Right lung (tissue), 10 donors: ENCODE measurements at places on chromosomes 13 and 19. TPM values are rescaled to one million over a fixed set of nuclear protein-coding genes. Genes with fewer than 3 reads are reported as not detected.

C19orf67 gene
- 0.19 TPM for polyA plus RNA-seq

CRX gene
- polyA plus RNA-seq = 0.07 TPM

NACC1 gene
- 19.7 TPM for polyA plus RNA-seq

KLK2 gene
- not detected for polyA plus RNA-seq

OLFM2 gene
- 32.2 TPM for polyA plus RNA-seq

ZNF177 gene
- 14.0 TPM for polyA plus RNA-seq

PLA2G4C gene
- 6.0 TPM for polyA plus RNA-seq

FBXO27 gene
- 4.1 TPM for polyA plus RNA-seq

TMPRSS9 gene
- polyA plus RNA-seq = 0.24 TPM

GRWD1 gene
- 17.5 TPM for polyA plus RNA-seq

SLC1A6 gene
- 0.09 TPM for polyA plus RNA-seq

SOX1 gene
- polyA plus RNA-seq = 0.04 TPM

SYCN gene
- not detected for polyA plus RNA-seq

TNFSF13B gene
- 4.8 TPM for polyA plus RNA-seq

CEACAM16 gene
- polyA plus RNA-seq = not detected

LGALS13 gene
- polyA plus RNA-seq = not detected

ATP8B3 gene
- polyA plus RNA-seq = 0.99 TPM

TTC9B gene
- polyA plus RNA-seq = 0.12 TPM
